ENCODE measurements at places on chromosomes 11 and 22. TPM values are rescaled to one million over a fixed set of nuclear protein-coding genes. Genes with fewer than 3 reads are reported as not detected.
A peak's percentile ranks its signal among the peaks of the same experiment; 100 is the strongest.

GRCh38 chr11:58446294-58446693 lies 4.3 kb upstream of the OR5B12 start:
- no peaks in the 10 kb centered on the region for H3K36me3 ChIP-seq
- no peaks in the 10 kb centered on the region for H3K4me1 ChIP-seq
- DNase-seq, result no peak
- no peak overlapping the region for H3K27ac ChIP-seq

DNA sequence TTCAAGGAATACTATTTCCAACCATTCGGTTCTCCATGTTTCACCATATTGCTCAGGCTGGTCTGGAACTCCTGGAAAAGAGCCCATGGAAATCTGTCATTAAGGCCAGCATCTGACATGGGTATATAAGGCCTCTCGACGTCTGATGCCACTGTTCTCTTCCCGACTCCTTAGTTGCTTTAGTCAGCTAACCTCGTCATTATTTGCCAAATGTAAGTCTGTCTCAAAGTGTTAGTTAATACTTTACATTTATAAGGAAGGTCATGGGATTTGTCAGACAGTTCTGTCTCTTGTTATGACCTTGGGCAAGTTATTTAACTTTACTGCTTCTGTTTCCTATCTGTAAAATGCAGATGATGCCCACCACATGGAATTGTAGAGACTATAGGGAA lies 1.6 kb downstream of the MRPL48 start:
- H3K36me3 ChIP-seq, result no peaks in the 10 kb centered on the region
- no peak overlapping the region for H3K4me3 ChIP-seq
- peak overlapping the region; percentile 91 for H3K27ac ChIP-seq
- peaks cover 22% of the 10 kb centered on the region for H3K4me1 ChIP-seq

GRCh38 chr11:63866211-63866610 lies 27.3 kb downstream of the MARK2 start:
- H3K36me3 ChIP-seq, result peaks cover 6% of the 10 kb centered on the region
- peak overlapping the region; percentile 54 for H3K27ac ChIP-seq
- no peaks in the 10 kb centered on the region for H3K27me3 ChIP-seq
- DNase-seq, result no peak

DNA sequence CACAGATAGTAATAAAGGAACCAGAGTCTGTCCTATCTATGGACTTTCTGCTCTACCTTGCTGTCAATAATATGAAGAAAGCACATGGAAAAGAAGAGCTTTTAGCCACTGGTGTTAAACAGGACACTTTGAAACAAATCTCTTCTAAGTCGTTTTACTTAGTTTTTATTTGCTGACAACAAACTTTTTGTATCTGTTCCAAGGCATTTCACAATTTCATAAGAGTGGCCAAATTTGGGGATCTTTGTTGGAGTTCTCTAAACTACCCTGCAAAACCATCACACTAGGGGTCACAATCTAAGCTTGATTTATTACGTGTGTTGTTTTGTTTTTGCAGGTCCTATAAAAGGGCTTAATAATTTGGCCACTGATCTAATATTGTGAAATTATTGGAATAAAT lies 54.4 kb downstream of the BBOX1 start:
- no peak overlapping the region for H3K4me3 ChIP-seq
- H3K36me3 ChIP-seq, result no peaks in the 10 kb centered on the region
- H3K27me3 ChIP-seq, result no peaks in the 10 kb centered on the region
- DNase-seq, result no peak
- no peaks in the 10 kb centered on the region for H3K4me1 ChIP-seq

- no peaks in the 10 kb centered on the region for H3K4me1 ChIP-seq
- no peaks in the 10 kb centered on the region for H3K36me3 ChIP-seq
- no peaks in the 10 kb centered on the region for H3K27me3 ChIP-seq
- no peak for DNase-seq
- H3K4me3 ChIP-seq, result no peak overlapping the region
These were observed 14.8 kb upstream of the PRSS23 start for GRCh38 chr11:86785576-86785975.

GRCh38 chr11:118084247-118084646 lies 2.5 kb downstream of the SMIM35 start:
- peaks cover 4% of the 10 kb centered on the region for H3K4me1 ChIP-seq
- DNase-seq, result no peak
- no peaks in the 10 kb centered on the region for H3K36me3 ChIP-seq

DNA sequence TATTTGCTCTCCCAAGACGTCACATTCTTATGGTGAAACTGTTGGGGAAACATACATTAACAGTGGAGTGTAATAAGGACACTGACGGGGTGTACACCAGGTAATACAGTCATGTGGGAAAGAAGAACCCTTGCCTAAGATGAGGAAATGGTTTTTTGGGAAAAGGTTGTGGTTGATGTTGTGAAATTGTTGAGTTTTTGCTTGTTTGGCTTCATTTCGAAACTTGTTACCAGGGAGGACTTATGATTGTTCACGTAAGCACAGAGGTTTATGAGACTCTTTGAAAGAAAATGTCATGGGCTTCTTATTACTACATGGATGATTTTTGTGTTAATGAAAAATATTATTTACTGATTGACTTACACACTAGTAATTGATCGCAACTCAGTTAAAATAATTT lies 16.8 kb downstream of the ANO3 start:
- no peak overlapping the region for H3K27ac ChIP-seq
- H3K4me1 ChIP-seq, result no peaks in the 10 kb centered on the region
- H3K4me3 ChIP-seq, result no peak overlapping the region
- H3K27me3 ChIP-seq, result no peaks in the 10 kb centered on the region
- no peak for DNase-seq

GRCh38 chr11:28838741-28839140 lies 730.6 kb downstream of the METTL15 start:
- H3K4me1 ChIP-seq, result no peaks in the 10 kb centered on the region
- no peak overlapping the region for H3K4me3 ChIP-seq
- H3K36me3 ChIP-seq, result no peaks in the 10 kb centered on the region
- H3K27ac ChIP-seq, result no peak overlapping the region

DNA sequence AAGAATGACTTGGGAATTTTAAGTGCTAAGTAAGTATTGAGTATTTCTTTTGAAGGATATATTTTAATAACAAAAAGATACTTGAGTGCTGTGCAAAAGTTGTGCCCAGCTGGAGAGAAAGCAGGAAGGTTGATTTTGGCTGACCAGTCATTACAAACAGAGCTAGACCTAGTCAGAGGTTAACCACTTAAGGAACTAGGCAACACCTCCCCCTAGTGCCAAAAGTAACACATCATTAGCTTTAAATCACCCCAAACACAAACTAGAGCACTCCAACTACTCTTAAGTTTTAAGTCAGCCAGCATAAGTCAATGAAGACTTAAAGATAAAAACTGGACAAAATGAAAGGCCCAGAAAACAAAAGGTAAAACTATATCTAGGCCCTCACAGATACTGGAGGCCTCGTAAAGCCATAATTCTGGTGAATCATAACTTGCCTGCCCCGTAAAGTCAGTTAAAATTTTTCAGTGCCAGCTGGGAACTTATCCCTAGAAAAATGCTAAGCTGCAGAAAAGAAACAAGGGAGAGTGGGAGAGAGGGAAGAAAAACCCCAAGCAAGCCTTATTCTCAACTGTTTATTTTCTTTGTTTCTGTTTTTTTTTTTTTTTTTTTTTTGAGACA lies 4.6 kb downstream of the TMEM9B start:
- peaks cover 16% of the 10 kb centered on the region for H3K36me3 ChIP-seq
- no peak for DNase-seq
- H3K4me1 ChIP-seq, result peaks cover 39% of the 10 kb centered on the region
- peak overlapping the region; percentile 47 for H3K27ac ChIP-seq
- H3K4me3 ChIP-seq, result no peak overlapping the region

- no peaks in the 10 kb centered on the region for H3K27me3 ChIP-seq
- no peak for DNase-seq
- no peaks in the 10 kb centered on the region for H3K36me3 ChIP-seq
These were observed 399.5 kb downstream of the BUD13 start for GRCh38 chr11:116373104-116373944.

TSPAN32 gene
- polyA plus RNA-seq, result 11.2 TPM

HBG1 gene
- 0.21 TPM for polyA plus RNA-seq

All from spleen (tissue), 13 donors.